Fibroblast of skin of right biceps (primary cell): ENCODE measurements at places on chromosomes 7 and 10.

DNA sequence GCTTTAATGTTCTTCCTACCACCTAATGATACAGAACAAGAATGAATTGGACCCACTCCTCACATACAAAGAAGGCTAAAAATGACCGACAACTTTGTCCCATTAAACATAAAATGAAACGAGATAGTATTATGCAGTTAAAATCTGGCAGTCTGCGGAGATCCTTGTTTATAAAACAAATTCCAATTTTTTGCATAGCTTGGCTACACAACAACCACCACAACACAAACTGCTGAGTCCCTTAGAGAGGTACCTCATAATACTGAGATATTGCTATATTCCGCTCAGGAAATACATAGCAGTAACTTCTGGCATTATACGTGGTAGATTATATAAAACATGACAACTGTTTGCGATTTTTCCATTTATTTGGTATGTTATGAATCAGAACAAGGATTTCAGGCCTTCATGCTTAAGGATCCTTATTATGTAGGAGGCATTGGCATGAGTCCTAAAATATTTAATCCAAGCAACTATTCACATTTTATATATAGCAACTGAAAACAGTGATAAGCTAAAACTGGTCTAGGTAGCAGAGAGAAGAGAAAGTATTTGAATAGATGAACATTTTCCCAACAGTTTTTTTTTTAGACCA lies 96.0 kb downstream of the ANK3 start:
- DNase-seq = peak; percentile 45

- peak; percentile 9 for DNase-seq
Observed at GRCh38 chr7:92121681-92122080, 12.6 kb downstream of the CYP51A1 start.

GRCh38 chr7:123881300-123881699 lies 36.3 kb downstream of the HYAL4 start:
- no peak for DNase-seq

DNA sequence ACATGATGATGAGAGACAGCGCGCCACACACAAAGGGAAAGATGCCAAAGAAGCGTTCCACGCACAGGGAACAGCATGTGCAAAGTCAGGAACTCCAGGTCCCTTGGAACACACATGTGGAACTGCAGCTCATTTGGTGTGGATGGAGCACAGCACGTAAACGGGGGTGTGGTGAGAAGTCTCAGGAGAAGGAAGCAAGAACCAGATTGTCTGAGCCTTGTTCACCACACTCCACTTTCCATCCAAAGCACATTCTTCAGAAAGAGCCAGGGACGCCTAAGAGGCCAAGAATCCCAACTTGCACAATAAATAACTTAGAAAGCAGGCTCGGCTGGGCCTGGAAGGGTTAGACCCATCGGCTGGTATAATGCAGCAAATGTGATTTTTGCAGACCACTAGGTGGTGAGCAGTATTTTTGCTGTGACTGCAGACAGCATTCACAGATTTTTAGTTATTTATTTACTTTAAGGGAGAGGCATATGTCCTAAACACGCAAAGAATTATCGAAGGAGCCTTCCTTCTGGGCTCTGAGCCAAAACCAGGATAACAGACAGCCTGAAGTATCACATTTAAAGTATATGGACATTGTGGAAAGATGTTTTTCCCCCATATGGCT lies 27.9 kb upstream of the ASCC1 start:
- DNase-seq = peak; percentile 93

GRCh38 chr10:4028027-4028471 lies 243.0 kb upstream of the KLF6 start:
- DNase-seq = no peak

- no peak for DNase-seq
Observed at GRCh38 chr10:10513898-10514297, 503.8 kb upstream of the CELF2 start.

DNA sequence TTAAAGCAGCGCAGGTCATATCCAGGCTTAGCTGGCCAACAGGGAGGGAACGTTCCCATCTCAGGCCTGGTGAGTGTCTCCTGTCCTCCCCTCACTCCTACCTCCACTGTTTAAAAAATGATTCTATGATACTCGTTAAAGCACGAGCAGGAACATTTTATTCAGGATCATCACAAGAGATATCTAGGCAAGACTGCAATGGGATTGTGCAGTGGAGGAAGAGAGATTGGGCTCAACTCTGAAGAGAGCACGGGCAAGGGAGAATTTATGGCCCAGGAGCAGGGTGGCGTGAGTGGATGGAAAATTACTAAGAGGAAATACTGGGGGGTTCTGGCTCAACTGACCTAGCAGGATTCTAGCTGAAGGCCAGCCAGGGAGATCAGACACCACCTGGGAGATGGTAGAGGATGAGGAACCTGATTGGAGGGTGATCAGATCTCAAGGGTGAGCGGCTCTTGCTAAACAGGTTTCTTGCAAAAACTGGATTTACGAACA lies 9.0 kb upstream of the HSPB1 start:
- DNase-seq = no peak

DNA sequence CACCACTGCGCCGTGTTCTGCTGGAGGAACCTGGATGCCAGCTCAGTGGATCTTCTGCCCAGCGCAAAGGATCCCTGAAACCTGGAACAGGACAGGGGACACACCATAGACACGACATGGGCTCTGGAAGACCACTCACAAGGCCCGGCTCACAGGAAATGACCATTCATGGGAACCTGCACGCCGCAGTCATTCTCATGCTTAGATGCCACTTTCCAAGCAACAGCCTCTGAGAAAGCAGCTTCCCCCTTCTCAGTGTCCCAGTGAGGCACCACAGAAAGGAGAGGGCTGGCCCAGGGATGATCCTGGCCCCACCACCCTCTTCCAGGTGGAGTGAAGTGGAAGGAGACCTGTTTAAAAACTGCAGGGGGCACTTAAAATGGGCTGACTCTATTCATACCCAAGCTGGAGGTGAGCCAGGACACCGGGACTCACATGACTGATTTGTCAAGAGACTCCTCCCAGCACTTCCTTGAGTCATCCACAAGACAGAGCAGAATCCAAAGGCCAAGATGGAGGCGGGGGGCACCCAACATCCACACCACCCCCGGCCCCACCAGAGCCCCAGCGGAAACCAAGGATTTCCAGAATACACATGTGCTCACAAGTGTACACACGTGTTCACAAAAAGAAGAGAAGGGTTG lies 11.2 kb downstream of the CTBP2 start:
- DNase-seq = peak; percentile 82

DNA sequence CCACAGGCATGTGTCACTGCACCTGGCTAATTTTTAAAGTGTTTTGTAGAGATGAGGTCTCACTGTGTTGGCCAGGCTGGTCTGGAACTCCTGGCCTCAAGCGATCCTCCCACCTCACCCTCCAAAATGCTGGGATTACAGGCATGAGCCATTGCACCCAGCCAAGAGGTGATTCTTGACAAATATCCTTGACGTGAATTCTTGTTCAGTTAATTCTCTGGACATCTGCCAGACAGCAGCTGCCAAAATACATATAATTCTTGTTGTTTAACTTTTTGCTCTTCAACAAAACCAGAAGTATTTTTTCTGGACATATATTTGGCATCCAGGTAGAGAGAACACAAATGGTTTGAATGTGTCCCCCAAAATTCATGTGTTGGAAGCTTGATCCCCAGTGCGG lies 3.2 kb downstream of the ACADSB start:
- no peak for DNase-seq

DNA sequence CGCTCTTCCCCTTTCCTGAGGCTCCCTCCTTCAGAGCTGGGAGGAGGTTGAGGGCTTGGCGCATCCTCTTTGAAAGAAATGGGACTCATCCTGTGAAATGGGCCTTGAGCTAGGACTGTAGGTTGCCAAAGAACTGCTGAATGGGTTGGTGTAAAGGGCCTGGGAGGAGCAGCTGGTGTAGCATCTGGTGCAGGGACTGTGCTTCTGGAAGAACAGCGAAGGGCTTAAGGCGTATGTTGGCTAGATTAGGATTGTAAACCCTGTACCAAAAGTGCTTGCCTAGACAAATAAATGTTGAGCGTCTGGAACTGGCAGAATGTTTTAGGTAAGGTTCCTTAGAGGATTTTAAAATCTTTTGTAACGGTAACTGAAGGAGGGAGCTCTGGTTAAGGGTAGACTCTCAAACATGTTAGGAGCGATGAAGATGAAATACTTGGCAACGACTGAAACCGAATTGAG lies 563 bp downstream of the STAM start:
- DNase-seq = no peak

GRCh38 chr10:73581918-73582317 lies 9.2 kb downstream of the USP54 start:
- DNase-seq = no peak

- no peak for DNase-seq
Observed at GRCh38 chr7:117669818-117670217, 190.0 kb downstream of the CFTR start.

DNA sequence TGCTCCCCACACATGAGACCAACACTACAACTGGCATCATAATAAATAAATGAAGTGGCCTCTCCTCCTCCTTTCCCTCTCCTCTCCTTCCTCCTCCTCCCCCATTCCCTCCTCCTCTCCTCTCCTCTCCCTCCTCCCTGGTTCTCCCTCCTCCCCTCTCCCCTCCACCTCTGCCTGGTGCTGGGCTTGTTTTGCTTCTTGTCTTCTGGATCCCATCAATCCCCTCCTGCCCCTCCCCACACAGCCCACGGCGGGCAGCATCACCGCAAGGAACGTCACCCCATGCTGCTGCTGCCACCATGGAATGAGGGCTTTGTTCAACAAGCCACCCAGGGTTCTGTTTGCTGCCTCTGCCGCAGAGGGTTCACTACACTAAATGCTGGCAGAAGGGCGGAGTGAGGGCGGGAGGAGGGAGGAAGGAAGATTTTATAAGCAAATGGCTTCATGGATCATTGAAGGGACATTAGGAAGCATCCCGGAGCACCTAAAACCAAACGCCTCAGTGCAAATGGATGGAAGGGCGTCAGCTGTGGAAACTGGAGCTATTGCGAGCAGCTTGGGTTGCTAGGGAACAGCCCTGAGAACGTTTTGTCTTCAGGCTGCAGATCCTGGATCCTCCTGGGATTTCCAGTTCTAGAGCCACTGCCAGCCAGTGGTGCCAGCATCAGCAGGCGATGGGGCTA lies 379.7 kb upstream of the ZMIZ1 start:
- peak; percentile 21 for DNase-seq

- DNase-seq = peak; percentile 23
Observed at GRCh38 chr10:109773288-109774120, 149.8 kb downstream of the XPNPEP1 start.

- no peak for DNase-seq
Observed at GRCh38 chr10:16472828-16473227, 36.0 kb downstream of the PTER start.

DNA sequence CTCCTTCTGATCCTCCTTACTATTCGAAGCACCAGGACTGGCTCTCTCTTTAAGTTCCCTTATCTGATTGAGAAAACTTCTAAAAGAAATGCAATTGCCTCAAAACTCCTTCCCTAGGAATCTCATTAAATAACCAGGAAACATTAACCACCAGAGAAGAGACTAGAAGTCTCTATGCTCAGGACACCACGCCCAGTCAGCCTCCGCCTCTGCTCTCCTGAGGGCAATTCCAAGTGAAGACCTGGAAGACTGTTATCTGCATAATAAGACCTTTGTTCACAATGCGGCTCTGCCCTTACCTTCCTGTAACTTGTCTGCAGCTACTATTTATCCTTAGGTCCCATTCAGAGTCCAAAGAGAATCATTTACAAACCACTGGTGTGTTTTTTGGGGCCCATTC lies 78.8 kb downstream of the ELMO1 start:
- DNase-seq = no peak

GRCh38 chr10:31749301-31749700 lies 179.3 kb downstream of the ARHGAP12 start:
- DNase-seq = no peak

DNA sequence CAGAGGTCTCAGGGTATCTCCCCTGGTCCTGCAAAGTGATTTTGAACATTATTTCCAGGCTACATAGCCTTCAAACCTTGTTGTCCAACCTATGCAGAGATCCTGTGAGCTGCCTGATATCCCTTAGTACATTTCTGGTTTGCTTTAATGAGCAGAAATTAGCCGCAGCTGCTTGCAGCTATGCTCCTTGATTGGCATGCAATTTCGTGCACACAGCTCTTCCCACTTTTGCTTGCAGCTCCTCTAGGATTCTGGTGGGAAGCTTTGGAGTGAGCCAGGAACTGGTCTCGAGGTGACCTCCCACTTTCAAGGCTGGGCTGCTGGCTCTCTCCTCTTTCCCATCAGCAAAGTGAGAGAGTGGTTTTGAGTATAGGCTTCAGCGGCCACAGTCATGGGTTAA lies 45.8 kb downstream of the OAT start:
- DNase-seq = no peak

DNA sequence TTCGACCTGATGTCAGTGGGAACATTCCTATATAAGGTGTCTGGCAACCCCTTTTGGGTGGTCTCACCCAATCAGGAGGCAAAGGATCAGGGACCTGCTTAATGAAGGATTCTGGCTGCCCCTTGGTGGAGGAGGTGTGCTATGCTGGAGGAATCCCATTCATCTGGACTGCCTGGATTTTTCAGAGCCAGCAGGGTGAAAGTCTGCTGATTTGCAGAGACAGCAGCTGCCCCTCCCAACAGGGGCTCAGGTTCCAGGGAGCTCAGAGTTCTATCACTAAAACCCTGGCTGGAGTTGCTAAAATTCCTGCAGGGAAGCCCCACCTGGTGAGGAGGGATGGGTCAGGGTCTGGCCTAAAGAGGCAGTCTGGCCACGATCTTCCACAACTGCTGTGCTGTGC lies 398.5 kb upstream of the CNTNAP2 start:
- no peak for DNase-seq

- DNase-seq = no peak
Observed at GRCh38 chr10:80296942-80297341, 7.5 kb upstream of the MAT1A start.

DNA sequence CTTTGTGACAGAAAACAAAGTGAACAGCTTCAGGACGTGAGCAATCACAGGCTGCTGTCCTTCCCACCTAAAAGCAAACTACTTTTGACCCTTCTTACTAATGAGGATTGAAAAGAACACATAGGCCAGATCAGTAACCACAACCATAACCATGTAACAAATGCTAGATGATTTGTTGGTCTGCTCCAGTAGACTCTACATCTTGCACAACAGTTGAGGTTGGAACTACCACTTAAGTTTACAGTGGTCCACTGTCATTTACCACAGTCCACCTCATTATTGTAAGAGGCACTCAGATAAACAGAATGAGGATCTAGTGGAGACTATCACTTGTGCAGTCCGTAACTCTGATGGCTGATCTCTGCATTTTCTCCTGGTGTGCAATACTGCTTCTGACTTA lies 27.8 kb downstream of the NET1 start:
- DNase-seq = no peak

GRCh38 chr10:129864601-129865126 lies 99.4 kb downstream of the EBF3 start:
- peak; percentile 9 for DNase-seq

DNA sequence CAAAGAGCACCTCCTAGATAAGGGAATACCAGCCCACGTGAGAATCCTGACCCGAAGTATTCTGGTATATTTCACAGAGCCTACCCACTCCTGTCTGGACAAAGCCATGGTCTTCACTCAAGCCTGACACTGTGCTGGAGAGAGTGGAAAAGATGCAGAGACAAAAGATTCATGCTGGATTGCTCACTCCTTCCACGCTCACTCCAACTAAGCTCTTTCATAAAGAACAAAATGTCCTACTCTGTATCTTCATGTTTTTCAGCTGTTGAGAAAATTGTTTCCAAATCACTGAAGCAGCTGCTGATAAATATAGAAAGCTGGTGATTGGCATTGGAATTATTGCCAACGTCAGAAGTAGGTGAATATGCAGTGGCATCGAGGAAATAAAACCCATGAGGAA lies 106.0 kb downstream of the ABLIM1 start:
- DNase-seq = no peak
